ENCODE measurements at places on chromosomes 12 and 14.

GRCh38 chr12:31019561-31019960 is 54.1 kb upstream of the DDX11 start:
- no peak for DNase-seq

DNA sequence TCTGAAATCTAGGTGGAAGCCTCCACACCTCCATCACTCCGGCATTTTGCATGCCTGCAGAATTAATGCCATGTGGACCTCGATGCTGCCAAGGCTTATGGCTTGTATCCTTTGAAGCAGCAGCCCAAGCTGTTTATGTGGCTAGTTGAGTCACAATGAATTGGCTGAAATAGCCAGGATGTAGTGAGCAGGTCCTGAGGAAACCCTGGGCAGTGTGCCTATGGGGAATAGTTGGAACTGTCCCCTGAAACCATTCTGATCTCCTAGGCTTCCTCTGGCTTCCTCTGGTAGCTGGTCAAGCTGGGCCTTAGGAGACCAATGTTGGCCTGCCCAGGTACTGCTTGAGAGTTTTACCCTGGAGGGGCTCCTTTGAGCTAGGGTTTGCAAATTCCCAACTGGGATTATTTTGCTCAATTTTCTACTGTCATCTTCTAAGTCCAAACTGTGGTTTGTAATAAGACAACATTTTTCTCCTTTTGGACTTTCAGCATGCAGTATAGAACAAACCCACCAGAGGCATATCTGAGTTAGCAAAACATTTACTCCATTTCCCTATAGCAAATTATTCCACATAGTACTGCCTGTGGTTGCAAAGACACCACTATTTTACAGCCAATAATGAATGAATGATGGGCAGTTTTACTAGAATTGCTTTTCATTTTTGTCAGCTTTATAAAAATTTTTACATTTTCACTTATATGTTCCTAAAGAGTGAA is 85.1 kb upstream of the AMIGO2 start:
- DNase-seq = no peak

DNA sequence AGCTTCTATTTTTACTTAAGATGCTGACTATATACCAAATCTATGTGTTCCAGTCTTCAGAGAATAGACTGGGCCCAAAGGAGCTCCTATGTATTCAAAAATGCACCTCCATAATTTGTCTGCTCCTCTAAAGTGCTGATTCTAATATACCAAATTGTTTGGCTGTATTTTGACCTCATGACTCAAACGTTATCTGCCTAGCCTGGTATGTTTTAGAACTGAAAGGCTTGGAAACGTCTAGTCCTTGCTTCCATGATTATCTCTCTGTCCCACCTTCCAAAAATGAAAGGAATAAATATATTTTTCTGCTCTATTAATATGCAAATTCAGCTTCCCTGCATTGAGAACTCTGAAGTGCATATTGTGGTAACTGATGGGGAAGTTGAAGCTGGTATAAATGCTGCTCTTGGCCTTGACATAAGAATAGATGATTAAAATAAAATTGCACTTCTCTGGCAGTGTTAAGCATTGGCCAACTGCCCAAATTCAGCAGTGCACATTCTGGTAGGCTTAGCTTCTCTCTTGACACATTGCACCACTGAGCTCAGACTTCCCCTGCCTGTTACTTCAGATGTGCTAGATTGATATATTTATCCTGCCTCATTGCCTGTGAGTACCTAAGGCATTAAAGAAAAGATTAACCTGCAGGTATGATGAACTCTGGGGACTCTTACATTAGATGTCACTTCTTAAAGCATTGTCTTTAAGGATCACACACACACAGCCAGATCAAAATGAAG is 882.3 kb downstream of the RPS29 start:
- no peak for DNase-seq

DNA sequence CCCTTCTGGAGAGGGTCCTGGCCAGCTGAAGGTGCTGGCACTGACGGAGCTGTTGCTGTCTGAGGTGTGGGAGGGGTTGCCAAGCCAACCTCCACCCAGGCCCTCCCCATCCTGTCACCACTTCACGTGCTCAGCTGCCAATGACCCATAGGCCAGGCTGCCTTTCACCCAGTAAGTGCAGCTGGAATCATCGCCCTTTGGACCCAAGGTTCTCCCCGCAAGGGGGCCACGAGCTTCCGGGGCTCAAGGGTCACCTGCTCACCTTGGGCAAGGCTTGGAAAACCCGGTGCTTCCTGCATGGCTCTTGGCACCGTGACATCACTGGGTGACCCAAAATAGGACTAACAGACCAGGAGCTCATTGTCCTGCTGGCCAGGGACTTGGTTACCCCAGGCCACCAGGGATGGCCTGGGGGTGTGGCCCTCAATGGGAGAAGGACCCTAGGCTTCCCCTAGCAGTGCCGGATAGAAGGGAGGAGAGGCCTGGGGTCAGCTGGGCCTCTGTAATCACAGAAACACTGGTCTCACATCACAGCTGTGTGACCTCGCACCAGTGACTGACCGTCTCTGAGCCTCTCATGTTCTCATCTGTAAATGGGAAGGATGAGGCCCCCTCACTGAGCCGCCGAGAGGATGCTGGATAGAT is 51.3 kb downstream of the CCDC85C start:
- DNase-seq = no peak

DNA sequence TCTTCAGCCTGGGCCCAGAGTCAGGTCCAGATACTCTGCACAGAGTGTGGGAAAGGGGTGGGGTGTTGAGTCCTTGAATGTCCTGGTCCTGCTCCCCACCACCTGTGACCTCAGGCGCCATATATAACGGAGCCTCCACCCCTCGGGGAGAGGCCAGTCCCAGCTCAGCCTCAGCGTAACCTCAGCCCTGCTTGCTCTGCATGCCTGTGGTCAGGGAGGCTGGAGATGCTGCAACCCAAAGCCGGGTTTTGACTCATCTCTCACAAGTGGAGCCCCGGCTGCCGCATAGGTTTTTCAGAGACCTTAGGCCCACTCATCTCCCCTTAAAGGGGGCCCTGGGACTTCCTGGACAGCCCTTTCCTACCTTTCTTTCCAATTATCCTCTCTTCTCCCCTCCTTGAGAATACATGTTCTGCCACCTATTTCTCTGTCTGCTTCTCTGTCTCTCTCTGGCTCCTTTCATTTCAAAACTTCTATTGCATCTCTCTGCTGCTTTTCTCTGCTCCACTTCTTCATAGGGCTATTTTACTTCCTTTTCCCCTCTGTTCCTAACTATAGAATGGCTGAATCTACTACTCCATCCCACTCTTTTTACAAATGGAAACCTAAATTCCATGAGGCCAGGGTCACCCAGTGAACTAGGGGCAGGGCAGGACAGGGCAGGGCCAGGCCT is 1.2 kb downstream of the ITGB7 start:
- peak; percentile 89 for DNase-seq

DNA sequence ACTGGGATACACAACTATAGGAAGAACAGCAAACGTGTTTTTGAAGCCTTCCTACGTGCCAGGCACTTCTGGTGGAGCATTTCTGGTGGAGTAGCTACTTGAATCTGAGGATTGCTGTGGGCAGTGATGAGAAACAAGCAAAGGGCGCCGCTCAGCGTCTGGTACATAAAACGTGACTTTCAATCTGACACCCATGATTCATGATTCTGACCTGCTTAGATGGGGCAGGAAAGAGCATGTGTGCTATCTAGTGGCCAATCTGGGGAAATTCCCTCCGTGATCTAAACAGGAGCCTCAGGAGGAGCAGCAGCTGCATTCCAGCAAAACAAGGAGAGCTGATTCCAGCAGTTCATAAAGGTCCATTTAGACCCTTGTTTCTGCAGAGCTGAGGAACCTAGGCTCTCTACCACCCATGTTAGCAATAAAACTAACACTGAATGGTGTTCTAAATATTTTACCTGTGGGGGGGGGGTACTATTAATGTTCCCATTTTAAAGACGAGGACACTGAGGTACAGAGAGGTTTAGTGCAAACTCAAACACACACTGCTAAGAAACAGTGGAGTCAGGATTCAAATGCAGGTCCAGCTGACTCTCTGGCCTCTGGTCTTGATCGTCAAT is 37.8 kb downstream of the PAH start:
- DNase-seq = peak; percentile 93

GRCh38 chr12:75526655-75527511 is 15.5 kb upstream of the KRR1 start:
- peak; percentile 79 for DNase-seq

- DNase-seq = no peak
These were observed 35.6 kb downstream of the BMP4 start for GRCh38 chr14:53921027-53921426.
